ENCODE measurements at places on chromosomes 7 and 10. TPM values are rescaled to one million over a fixed set of nuclear protein-coding genes. Genes with fewer than 3 reads are reported as not detected.

Gene PIP
- not detected for total RNA-seq

Gene MSS51
- 1.7 TPM for total RNA-seq

Gene SPDYE3
- total RNA-seq = not detected

Gene CNTNAP2
- 0.37 TPM for total RNA-seq

Gene DYDC2
- not detected for total RNA-seq

Gene ADCYAP1R1
- total RNA-seq = 0.12 TPM

Gene GPR26
- not detected for total RNA-seq

Gene SERPINE1
- total RNA-seq = 12.8 TPM

Gene MTPN
- 152 TPM for total RNA-seq

Gene ACHE
- total RNA-seq = 1.8 TPM

Gene SLC13A1
- total RNA-seq = not detected

Gene GRM8
- total RNA-seq = 0.05 TPM

Gene NDUFB2
- 143 TPM for total RNA-seq

Gene PKD2L1
- total RNA-seq = 0.17 TPM

Gene RAMP3
- not detected for total RNA-seq

Gene PDCD11
- total RNA-seq = 106 TPM

Gene NPY4R2
- not detected for total RNA-seq

Gene GARS1
- total RNA-seq = 329 TPM

Gene MNX1
- total RNA-seq = 7.7 TPM

Gene IDI2
- not detected for total RNA-seq

Gene WNT2
- total RNA-seq = 0.12 TPM

Gene SFTPD
- total RNA-seq = 0.66 TPM

Gene LRIT1
- total RNA-seq = not detected

Gene ITIH5
- total RNA-seq = not detected

Gene ATOH7
- not detected for total RNA-seq

Gene CLEC5A
- 0.32 TPM for total RNA-seq

Gene TMEM229A
- total RNA-seq = not detected

All from HCT116 (cell line).